Nephron progenitor cell (in vitro differentiated cells): ENCODE measurements at places on chromosomes 4 and X.

- no peak for DNase-seq
These were observed 48.2 kb downstream of the CLDN34 start for GRCh38 chrX:10015355-10015722.

GRCh38 chr4:156634612-156635011, 337.0 kb downstream of the PDGFC start:
- no peak for DNase-seq

DNA sequence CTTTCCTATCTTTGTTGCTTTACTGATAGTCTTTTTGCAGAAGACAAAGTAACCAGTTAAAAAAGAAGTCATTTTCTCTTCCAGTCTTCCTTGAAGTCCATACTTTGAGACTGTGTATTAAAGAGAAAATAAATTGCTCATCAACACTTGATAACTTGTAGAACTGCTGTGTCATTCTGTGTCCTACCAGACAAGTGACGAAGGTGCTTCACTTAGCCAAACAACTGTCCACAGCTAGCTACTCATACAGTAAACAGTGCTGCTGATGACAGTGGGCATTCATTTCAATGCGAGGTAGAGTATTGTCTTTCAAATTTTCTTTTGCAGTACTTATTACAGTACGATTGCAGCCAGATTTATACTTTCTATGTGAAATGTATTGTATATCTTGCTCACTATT, 11.5 kb downstream of the COL25A1 start:
- no peak for DNase-seq

DNA sequence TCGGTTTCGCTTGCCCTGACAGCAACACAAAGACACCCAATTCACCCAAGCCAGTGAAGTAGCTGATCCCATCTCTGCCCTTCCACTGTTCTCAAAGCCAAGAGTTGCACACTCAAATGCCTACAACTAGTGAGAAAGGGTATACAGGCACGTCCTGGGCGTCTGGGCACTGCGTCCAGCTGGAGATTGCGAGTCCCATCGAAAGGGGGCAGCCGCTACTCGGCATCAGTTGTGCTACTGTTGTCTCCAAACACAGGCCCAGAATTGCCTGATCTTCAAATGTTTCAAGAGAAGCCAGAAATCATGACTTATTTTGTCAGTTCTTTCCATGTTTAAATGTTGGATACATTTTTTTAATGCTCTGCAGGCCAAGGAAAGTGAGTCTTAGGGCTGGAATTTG, 487.8 kb downstream of the BCOR start:
- no peak for DNase-seq
